ENCODE measurements at places on chromosomes 2 and 18.
A peak's percentile ranks its signal among the peaks of the same experiment; 100 is the strongest.

DNA sequence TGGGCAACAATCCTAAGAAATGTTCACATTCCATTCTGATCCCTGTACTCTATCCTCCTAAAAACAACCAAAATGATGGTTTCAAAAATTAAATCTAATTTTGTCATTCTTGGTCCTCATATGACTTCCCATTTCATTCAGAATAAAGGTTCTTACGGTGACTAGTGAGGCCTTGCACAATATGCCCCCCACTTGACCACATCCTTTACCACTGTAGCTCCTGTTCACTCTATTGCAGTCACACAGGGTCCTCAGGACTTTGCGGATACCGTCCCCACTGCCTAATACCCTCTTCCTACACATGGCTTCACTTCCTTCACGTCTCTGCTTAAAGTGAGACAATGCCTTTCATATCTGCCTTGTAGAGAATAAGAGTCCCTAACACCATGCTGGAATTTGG is 1058.7 kb upstream of the KLHL29 start:
- no peak for DNase-seq

- DNase-seq = no peak
These were observed 958.8 kb upstream of the NRXN1 start for GRCh38 chr2:51990684-51991083.

DNA sequence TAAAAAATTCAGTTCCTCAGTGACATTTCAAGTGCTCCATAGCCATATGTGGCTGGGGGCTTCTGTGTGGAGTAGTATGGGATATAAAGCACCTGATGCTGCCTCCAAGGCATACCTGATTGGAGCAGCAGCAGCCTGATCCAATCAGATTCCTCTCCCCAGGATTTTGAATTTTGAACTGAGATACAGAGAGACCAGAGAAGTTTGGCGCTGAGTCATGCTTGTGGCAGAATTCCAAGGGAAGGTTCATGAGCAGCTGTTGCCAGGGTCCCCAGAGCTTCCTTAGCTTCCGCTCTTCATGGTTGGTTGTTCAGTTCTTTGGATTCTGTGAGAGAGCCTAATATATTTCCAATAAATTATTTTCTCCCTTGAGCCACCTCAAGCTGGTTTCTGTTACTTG is 29.0 kb upstream of the CFAP36 start:
- peak; percentile 71 for DNase-seq

- DNase-seq = peak; percentile 83
These were observed 3.2 kb downstream of the MTHFD2 start for GRCh38 chr2:74201596-74201995.

- no peak for DNase-seq
These were observed 312.3 kb upstream of the LRRTM4 start for GRCh38 chr2:77834360-77835002.

- no peak for DNase-seq
These were observed 17.6 kb downstream of the FBXO11 start for GRCh38 chr2:47888581-47889280.

- no peak for DNase-seq
These were observed 61.7 kb upstream of the SPRED2 start for GRCh38 chr2:65494078-65494477.

GRCh38 chr2:119756837-119757236 is 2.9 kb upstream of the PTPN4 start:
- peak; percentile 62 for DNase-seq

DNA sequence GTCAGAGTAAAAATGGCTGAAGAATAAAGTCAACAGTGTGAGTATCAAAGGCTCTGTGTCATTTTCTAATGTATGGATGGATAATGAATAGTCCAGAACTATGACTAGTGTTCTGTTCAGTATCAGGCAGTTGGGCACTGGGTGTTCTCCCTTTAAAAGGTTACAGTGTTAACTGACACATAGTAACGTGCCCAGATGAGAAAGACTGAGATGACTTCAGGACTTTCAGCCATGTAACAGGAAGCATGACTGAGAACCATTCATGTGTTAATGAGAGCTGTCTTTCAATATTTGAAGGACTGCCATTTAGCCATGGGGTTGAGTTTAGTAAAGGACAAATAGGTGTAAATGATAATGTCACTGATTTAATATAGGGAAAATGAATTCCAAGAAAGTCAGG is 187.1 kb downstream of the GULP1 start:
- DNase-seq = no peak

GRCh38 chr2:238924032-238924431 is 76.1 kb downstream of the TWIST2 start:
- DNase-seq = no peak

DNA sequence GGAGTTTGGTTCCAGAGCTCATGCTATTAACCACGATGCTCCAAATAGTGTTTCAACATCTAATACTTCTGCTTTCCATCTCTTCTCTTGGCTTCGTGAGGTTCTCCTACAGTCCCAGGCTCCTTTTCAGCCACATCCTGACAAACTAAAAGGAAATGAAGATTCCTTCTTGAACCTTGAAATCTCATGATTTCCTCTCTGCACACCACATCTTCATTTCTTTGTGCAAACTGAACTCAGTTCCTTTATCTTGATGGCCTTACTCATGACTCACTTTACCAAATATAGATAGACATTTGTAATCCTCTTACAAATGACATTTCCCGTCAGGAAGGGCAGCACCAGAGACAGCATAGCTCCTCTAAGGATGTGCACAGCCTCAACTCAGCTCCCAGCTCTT is 50.0 kb upstream of the ITGA4 start:
- DNase-seq = no peak

DNA sequence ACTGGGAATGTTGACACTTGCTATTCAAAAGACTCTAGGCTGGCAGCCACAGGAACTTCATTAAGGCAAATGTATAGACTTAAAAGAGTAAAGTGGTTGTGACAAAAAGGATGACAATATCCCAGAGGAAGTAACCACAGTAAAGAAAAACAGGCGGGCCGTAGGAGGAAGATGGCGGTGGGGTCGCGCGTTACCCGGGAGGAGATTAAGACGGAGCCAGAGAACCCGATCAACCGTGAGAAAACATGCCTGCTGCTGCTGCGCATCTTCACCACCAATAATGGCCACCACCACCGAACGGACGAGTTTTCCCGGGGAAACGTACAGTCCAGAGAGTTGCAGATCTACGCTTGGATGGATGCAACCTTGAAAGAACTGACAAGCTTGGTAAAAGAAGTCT is 14.0 kb upstream of the NEUROD1 start:
- no peak for DNase-seq

DNA sequence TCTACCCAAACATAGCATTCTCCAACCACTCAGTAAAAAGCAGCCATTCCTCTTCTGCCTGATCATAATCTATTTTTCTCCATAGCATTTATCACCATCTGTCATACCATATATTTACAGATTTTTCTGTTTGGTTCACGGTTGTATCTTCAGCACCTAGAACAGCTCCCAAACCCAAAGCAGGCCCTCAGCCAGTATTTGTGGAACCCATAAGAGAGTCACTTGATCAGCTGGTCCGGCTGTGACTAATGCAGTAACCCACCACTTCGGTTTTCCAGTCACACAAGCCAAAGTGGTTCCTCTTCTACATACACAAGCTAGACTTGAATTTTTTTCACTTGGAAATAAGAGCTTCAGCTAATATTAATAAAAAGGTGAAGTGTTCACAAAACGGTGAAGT is 511.6 kb upstream of the CELF4 start:
- no peak for DNase-seq

DNA sequence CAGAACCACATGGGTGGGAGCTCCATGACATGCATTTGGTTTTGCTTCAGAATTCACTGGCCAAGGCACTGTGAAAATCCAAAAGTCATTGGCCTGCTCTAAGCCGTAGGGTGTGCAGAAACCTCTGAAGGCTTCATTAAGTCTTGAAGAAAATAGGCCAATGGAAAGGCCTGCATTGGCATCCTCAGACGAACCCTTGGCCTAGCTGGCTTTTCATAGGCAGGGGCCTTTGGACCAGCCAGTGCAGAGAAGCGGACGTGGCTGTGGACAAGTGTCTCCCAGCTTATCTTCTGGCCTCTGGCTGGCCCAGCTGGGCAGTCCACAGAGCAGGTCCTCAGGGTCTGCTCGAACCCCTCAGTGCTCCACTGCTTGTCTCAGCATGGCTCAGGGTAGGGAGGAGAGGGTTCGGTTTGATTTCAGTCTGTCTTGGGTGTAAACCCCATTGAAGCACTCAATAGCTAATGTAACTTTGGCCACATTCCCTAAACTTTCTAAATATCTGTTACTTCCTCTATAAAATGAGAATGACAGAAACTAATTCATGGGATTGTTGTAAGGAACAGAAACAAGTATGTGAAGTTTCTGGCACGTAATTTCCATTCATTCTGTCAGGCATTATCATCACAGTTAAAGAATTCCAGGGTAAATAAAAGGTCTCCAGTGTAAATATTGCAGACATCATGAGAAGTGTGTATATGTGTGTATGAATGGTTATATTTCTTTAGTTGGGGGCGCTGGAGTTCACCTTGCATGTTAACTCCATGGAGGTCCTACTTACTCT is 125.5 kb downstream of the TFCP2L1 start:
- no peak for DNase-seq

- peak; percentile 7 for DNase-seq
These were observed 4.3 kb downstream of the CASP8 start for GRCh38 chr2:201264472-201265173.

- peak; percentile 80 for DNase-seq
These were observed 681 bp upstream of the ROCK2 start for GRCh38 chr2:11344956-11345677.

- DNase-seq = peak; percentile 83
These were observed 280 bp upstream of the CYP1B1 start for GRCh38 chr2:38076152-38076709.

DNA sequence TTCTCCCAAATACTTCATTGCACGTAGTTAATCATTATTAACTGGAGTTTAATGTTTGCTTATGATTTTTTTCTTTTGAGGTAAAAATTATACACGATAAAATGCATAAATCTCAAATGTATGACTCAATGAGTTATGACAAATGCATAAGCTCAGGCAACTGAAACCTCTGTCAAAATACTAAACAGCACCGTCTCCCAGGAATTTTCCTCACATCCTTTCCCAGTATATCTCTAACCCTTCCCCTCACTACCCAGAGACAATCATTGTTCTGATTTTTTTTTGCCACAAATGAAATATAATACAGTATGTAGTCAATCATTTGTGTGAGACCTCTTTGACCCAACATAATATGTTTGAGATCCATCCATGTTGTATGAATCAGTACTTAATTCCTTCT is 606.5 kb downstream of the CPS1 start:
- no peak for DNase-seq

DNA sequence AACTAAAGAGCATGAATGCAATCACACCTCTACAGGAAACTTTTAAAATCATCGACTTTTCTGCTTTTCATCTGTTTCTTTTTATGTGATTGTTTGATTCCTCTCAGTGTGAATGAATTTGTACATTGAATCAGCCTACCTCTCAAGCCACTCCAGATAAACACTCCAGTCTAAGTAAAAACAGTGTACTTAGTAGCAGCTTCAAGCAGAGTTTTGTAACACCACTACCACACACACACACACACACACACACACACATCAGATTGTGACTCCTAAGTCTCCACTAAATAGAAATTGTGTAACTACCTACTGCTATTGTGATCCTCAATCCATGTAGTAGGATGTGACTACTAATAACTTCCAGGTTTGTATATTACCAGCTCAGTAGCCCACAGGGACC is 65.3 kb upstream of the EPB41L5 start:
- no peak for DNase-seq

- DNase-seq = peak; percentile 38
These were observed at the start of gene LIMS2 for GRCh38 chr2:127675331-127676261. LIMS2 (minus strand) TSS chr2:127675530; CDS start chr2:127675024, 506 bp downstream.

- peak; percentile 27 for DNase-seq
These were observed 214.7 kb downstream of the TGIF1 start for GRCh38 chr18:3664563-3665178.

GRCh38 chr2:222423632-222424275 is 589 bp upstream of the SGPP2 start:
- no peak for DNase-seq

- DNase-seq = no peak
These were observed 175.9 kb downstream of the NR4A2 start for GRCh38 chr2:156156580-156156979.

DNA sequence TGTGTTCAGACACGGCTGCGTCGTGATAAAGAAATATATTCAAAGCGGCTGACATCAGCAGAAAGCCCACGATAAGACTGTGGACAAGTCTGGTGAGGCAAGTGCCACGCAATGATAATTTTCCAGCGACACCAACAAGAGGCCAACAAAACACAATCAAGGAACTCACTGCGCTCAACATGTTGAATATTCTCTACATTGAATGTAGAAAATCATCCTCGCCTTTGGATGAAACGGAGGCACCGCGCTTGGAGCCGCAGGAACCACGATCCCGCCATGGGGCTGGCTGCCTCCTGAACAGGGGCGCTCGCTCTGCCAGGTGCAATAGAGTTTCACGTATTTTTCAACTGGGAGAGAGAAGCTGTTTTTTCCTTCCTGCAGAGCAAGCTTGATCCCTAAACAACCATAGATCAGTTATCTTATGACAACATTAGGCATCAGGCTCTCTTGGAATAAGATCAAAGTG is 220.3 kb downstream of the ATAD2B start:
- DNase-seq = no peak

- no peak for DNase-seq
These were observed 22.7 kb upstream of the LPIN2 start for GRCh38 chr18:3035635-3036034.

DNA sequence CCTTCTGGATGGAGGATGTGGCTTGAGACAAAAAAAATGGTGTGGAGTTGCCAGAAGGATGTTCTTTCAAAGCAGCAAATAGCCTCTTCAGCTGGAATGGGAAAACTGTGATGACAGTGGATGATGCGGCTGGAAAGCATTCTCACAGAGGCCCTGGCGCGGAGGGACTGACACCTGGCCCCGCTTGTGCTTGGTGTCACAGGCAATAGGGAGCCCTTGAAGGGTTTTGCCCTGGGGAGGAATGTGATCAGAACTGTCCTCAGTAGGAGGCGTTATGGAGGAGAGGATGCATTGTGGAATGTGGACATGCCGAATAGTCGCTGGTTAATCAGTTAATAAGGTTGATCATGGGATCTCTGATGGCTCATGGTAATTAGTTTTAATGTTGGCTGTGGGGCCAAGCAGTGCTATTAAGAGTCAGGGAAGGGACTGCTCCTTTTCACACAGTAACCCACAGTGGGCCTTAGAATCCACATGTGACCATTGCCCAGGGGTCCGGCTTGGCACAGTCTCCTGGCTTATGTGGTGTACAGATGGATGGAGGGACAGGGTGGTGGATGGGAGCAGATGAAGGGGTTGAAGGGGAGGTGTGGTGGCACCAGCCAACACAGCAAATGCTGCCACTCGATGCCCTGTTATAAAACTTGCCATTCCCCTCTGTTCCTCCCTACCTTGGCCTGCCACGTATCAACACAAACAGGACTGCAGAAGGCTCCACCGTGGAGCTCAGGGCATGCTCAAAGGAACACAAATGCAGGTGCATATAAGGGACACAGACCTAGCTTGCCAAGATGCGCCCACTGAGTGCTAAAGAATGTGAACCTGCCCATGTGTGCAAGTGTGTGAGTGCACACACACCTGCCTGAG is 71.7 kb downstream of the CIB4 start:
- no peak for DNase-seq

- no peak for DNase-seq
These were observed 82.8 kb upstream of the RMP24 start for GRCh38 chr18:35889677-35890076.

GRCh38 chr2:173906626-173907025 is 58.5 kb downstream of the SP3 start:
- no peak for DNase-seq
